ENCODE measurements at places on chromosomes 6 and 20. TPM values are rescaled to one million over a fixed set of nuclear protein-coding genes. Genes with fewer than 3 reads are reported as not detected.

STMND1 gene
- not detected for total RNA-seq

MOG gene
- total RNA-seq: not detected

HLA-DMB gene
- total RNA-seq: 4.3 TPM

- DNase-seq: no peak
Measured at GRCh38 chr20:49786196-49786595, 26.4 kb upstream of the SLC9A8 start.

- DNase-seq: no peak
Measured at GRCh38 chr20:25083141-25083772, 1.3 kb upstream of the VSX1 start.

DNA sequence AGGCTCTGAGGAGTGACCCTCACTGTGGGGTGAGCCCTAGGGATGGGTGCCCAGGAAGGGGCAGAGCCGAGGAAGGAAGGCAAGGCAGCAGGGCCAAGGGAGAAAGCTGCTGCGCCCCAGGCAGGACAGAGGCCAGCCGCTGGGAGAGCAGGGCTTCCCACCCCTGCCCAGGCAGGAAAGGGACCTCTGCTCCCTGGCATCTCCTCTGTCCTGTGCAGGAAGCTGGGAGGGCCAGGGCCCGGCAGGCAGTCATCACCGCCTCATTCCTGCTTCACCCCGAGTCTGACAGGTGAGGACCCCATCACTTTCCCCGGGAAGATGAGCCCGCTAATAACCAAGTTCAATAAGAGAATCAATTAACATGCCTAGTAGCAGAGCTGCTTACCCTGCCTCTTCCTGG lies 81.3 kb downstream of the EDN3 start:
- no peak for DNase-seq

DNA sequence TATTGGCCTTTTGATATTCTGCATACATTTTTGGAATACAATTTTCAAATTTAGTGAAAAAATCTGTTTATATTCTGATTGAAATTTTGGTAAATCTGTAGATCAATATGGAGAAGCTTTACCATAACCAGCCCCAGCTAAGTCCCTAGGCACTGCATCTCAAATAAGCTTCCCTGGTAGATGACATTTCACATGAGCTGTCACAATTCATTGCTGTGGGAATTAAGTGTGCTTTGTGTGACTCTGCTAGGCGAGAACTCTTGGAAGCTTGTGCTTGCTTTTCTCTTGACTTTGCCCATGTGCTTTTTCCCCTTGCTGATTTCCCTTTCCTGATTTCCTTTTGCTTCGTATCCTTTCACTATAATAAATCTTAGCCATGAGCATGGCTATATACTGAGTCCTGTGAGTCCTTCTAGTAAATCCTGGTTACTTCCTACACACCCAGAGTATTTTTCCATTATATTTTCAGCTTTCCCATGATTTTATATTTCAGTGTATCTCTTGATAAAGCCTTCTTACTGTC lies 166.5 kb upstream of the MMS22L start:
- DNase-seq: no peak

GRCh38 chr6:40509086-40509485 lies 78.1 kb downstream of the LRFN2 start:
- no peak for DNase-seq

DNA sequence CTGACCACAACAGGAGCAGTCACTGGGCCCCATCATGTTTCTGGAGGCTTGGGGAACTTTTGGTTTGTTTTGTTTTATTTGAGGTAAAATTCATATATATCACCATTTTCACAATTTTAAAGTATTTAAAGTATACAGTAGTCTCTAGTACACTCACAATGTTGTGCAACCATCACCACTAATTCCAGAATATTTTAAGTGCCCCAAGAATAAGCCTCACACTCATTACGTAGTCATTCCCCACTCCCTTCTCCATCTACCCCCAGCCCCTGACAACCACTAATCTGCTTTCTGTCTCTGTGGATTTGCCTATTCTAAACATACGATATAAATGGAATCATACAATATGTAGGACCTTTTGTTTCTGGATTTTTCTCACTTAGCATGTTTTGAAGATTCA lies 29.0 kb downstream of the RTN4IP1 start:
- no peak for DNase-seq

GRCh38 chr20:46642265-46642968 lies 8.8 kb downstream of the SLC13A3 start:
- DNase-seq: no peak
